Stimulated activated CD8-positive, alpha-beta memory T cell treated with anti-CD3 and anti-CD28 coated beads, Interleukin-4, amount 100 ng/mL, for 24 hours (primary cell): ENCODE measurements at places on chromosomes 2 and 18.

DNA sequence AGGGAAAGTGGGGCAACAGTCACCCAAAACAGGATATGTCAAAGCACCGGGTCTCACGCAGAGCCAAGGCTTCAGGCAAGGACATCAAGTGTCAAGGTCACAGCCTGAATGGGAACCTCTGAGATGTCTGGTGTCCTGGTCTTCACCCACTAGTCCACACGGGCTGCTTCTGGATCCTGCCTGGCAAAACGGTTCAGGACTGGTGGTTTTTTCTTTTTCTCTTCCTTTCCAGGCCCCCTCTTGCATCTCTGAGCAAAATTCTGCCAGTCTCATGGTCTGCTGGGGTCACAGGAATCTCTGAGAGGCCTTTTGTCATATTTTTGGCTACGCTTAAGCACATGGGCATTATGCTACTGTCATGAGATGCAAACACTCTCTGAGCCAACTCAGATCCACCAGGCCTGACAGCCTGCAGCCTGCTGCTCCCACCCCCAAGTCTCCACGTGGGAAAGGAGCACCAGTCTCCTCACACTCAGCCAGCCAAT, 518.2 kb upstream of the ZEB2 start:
- DNase-seq: no peak

- no peak for DNase-seq
Observed at GRCh38 chr2:85174943-85175342, 41.8 kb downstream of the TCF7L1 start.

DNA sequence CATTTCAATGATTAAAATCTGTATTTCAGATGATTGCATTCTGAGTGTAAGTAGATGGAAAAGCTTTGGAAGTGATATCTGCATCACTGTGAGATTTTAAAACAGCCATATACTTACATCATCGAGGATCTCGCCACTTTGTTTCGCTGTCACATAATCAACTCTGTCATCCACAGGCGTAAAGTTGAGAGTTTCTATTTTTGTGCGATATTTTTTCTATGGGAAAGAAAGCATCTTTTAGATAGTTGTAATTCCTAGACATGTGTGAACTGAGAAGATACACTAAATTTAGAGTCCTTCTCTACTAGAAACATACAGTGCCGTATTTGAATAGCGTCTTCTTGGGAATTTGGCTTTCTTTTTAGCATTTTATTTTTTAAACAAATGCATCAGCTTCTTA, 158.8 kb downstream of the RIF1 start:
- no peak for DNase-seq

DNA sequence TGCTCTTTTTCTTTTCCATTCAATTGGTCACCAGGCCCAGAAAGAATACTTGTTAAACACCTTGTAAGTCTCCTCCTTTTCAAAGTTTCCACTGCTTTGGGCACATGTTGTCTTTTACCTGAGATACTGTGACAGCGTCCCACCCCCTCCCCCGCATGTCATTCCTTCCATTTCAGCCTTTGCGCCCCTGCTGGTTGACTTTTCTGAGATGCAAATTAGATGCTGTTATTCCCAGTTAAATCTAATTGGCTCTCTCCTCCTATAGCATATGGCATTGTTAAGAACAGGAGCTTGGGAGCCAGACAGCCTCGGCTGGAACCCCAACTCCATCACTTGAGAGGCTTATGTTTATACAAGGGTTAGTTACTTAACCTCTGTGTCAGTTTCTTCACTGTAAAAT, 80.3 kb upstream of the GAREM1 start:
- DNase-seq: no peak

DNA sequence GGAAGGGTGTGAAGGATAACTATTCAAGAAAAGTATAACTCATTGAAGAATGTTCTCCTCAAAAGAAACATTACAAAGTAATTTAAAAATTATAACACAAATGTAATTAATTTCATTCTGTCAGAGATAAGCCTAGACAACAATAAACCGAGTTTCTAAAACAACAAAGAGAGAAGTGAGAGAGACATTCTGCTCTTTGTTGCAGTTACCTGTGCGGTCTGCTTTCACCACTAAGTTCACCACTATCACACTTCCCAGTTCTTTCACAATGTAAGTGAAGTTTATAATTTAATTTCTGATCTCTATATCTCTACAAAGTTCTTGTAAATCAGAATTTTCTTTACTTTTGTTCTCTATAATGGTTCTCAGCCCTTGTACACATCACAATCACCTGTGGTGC, 76.3 kb upstream of the FRZB start:
- no peak for DNase-seq
